IPS-NIHi11 (cell line): ENCODE measurements at places on chromosomes 7 and 10.
A peak's percentile ranks its signal among the peaks of the same experiment; 100 is the strongest.

GRCh38 chr7:74307738-74308505, 18.7 kb downstream of the CLIP2 start:
- no peak for DNase-seq

- DNase-seq: no peak
These were observed 118.8 kb downstream of the NRP1 start for GRCh38 chr10:33215635-33216034.

GRCh38 chr10:114631666-114632417, 26.2 kb downstream of the ABLIM1 start:
- peak; percentile 74 for DNase-seq

- DNase-seq: peak; percentile 70
These were observed 24.7 kb upstream of the ADCYAP1R1 start for GRCh38 chr7:31027161-31027965.

- no peak for DNase-seq
These were observed 44.0 kb upstream of the GRID1 start for GRCh38 chr10:86410542-86411124.

DNA sequence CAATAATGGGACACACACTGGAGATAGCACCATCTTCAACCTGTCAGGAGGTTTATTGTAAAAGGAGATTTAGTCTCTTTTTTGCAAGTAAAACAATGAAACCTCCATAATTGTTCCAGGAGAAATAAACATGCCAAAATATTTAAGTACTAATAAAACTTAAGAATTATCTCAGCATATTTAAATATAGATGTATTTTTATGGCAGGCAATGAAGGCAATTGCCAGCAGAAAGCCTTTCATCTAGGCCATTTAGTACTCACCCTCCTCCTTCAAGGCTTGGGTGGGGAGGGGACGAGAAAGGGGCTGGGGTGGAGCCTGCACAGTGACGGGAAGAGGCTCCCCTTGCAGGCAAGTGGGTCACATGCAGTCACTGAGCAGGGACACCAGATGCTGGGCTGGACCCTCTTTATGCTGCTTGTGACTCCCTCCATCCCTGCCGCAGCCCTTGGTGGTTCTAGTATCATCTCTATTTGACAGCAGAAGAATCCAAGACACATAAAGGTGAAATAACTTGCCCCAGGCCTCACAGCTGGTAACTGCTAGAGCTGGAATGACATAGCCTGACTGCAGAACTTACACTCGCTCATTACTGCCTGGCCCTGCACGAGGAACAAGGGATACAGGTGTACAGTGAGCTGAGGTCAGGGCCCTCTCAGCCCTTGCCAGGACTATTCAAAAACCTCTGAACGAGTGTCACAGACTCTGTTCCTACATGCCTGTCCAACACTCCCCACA, 449.5 kb upstream of the ZMIZ1 start:
- peak; percentile 36 for DNase-seq

- no peak for DNase-seq
These were observed 322.6 kb downstream of the DGKB start for GRCh38 chr7:14579971-14580370.

DNA sequence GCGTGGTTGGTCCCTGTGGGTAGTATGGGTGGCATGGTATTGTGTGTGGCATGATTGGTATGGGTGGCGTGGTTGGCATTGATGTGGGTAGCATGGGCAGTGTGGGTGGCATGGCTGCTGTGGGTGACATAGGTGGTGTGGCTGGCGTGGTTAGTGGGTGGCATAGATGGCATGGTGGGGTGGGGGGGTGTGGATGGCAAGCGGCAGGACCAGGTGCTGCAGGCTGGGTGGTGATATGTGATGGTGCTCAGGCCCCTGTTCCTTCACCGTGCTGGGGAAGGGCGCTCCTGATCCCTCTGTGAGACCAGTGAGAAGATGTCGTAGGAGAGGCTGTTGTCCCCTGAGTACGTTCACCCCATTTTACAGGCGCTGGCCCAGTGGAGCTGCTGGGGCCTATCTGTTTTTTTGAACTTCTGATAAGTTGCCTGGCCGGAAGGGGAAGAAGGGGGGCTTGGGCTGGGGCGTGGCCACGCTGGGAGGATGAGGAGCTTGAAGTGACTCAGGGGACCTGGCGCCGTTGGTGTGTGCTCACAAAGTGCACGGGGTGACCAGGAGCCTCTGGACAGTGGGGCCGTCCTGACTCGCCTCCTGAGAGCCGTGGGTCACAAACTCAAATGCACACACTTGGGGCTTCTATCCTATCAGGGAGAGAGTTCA, 17.5 kb downstream of the INPP5A start:
- no peak for DNase-seq

GRCh38 chr7:44943631-44944030, 35.2 kb downstream of the MYO1G start:
- no peak for DNase-seq

DNA sequence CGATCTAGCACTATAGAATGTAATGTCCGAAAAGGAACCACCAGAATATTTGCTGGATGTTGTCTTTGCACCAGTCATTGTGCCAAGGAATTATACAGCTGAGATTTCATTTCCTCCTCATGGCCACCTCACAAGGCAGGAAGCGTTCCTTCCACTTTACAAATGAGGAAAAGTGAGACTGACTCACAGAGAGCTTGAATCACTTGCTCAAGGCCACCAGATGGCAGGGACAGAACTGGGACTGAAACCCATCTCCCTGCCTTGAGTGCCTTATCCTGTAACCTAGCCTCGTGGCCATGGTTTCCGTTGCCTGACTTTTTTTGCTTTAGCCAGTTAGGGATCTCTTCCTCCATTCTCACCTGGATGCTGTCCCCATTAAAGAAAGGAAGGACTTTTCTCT, 44.7 kb upstream of the PDZD8 start:
- DNase-seq: no peak

DNA sequence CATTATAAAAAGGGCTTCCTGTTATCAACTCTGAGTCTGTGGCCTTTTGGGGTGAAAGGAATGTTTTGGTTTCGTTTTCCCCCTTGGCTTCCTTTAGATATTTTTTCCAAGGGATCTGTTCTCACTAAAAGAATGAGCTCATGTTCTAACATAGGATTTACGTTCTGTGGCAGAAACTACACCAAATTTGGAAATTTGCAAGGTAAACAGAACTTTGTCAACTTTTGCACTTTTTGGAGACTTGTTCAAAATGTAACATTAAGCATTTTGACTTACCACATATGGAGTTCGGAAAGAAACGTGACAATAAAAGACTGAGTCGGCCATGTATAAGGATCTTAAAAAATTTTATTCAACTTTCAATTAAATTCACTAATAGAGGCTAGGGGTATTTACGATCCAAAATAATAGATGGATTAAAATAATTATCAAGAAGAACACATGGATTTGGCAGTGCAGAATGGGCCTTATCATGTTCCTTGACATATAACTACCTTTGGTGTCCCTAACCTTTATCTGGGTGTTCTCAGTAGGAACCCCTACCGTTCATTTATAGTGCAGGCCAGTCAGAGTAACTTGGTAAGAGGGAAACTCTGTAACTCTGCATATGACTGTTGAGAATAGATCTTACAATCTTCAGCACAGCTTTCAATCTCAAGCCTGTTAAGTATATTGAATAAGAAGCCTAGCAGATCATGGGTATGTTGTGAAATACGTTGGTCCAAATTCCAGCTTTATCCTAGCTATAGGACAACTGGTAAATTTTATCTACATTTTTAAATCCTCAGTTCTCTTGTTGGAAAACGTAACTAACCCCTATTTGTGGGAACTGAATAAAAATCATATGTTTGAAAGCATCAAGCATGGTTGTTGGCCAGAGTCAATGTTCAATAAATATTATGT, 11.8 kb downstream of the CPED1 start:
- DNase-seq: no peak

DNA sequence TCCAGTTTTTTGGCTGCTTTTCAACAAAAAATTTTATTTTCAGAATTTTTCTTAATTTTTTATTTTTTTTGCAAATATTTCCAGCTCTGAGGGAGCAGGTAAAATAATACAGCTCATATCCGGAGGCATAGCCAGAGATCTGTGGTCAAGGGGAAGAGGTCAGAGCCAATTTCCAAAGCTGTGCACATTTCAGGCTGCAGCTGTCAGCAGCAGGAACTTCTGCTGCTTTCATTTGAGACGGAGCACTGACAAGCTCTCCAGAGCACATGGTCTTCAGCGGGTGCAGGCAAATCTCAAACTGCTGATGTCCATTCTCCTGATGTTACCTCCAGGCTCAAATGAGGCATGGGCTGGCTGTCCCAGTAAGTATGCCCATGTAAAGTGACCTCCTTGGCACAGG, 31.1 kb downstream of the SLC26A4 start:
- no peak for DNase-seq

GRCh38 chr7:92761391-92762097, 74.8 kb downstream of the CDK6 start:
- no peak for DNase-seq
